ENCODE measurements at places on chromosomes 12 and 14.

DNA sequence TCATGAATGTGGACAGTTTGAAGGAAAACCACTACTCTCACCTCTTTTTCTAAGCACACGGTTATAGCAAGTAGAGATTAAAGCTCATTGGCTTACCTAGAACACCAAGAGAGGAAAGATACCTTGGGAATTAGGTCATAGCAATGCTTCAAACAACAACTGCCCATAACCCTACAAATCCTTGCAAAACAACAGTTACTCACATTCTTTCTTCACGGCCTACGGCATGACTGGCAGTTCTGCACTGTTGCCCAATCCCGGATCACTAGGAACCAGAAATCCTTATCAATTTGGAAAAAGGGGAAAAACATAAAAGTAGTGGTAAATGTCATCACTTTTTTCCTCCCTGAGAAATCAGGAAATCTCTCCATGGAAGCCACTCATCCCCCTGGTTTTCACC is 9.6 kb upstream of the ISM2 start:
- DNase-seq, result no peak

GRCh38 chr12:28440081-28440608 is 249.9 kb downstream of the CCDC91 start:
- no peak for DNase-seq

GRCh38 chr14:27727251-27727770 is 1039.3 kb upstream of the FOXG1 start:
- DNase-seq, result no peak

- DNase-seq, result no peak
These were observed 21.7 kb downstream of the SMCO2 start for GRCh38 chr12:27468241-27468640.

GRCh38 chr14:72611506-72611905 is 282.4 kb downstream of the DPF3 start:
- no peak for DNase-seq

DNA sequence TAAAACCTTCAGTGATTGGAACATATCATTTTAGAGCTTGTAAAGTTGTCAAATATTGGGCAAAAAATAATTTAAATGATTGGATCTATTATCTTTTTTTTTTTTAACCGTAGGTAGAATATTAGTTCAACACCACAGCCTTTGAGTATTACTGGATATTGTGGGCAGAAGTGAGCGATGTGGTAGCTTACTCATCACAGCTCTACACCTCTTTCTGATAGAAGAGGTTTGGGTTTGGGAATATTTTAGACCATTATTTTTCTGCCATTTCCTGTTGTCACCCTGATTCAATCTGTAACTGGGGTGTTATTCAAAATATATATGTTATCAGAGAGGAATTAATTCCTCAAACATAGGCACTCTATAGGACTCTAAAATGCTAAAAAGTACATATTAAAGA is 34.8 kb upstream of the SLC38A2 start:
- no peak for DNase-seq

DNA sequence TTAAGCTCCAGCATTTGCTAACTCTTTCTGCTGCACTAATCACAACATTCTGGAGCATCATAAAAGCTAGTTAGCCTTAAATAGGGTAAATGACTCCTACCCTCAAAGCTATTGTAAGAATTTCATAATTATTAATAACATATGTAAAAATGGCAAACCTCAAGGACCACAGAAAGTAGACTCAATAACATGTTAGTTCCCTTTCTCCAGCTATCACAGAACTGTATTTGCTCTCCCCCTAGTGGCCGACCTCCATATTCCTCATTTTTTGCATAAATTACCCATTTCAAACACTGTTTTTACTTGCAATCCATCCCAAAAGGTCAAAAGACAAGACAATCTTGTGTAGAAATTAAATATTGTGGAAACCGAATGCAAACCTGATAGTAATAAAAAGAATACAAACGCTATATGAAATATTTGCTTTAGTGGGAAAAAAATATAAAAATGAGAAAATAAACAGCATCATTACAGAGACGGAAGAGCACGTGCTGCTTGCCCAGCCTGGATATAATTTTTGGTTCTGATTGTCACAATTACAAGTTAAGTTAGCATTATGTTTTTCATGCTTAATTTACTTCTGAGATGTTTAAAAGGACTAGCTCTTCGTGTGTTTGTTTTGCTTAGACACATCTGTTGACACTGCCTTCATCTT is 97.9 kb downstream of the RERGL start:
- DNase-seq, result no peak

DNA sequence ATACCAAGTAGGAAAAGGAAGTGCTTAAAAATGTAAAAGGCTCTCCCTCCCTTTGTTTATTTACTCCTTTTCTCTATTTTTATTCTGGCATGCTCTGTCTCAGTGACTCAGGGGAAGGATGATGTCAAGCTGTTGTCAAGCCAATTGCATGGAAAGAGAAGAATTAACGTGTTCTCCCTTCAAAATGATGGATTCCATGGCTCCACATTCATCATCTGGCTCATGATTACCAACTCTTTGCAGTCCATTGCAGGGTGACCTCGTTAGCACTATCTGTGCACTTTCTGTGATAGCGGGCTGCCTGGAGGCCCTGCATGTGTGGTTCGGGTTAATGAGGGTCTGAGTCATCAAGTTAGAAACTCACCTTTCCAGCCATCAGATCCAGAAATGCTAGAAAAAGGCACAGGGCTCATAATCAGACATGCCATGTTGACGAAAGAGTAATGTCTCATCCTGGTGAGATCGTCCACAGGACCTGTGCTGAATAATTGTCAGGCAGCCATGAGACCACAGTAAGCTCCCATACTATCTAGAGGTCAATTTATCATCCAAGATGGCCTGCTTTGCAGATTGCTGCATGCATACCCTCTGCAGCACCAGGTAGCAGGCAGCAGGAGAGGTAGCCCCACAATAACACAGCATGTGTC is 79.2 kb upstream of the BTG1 start:
- no peak for DNase-seq

DNA sequence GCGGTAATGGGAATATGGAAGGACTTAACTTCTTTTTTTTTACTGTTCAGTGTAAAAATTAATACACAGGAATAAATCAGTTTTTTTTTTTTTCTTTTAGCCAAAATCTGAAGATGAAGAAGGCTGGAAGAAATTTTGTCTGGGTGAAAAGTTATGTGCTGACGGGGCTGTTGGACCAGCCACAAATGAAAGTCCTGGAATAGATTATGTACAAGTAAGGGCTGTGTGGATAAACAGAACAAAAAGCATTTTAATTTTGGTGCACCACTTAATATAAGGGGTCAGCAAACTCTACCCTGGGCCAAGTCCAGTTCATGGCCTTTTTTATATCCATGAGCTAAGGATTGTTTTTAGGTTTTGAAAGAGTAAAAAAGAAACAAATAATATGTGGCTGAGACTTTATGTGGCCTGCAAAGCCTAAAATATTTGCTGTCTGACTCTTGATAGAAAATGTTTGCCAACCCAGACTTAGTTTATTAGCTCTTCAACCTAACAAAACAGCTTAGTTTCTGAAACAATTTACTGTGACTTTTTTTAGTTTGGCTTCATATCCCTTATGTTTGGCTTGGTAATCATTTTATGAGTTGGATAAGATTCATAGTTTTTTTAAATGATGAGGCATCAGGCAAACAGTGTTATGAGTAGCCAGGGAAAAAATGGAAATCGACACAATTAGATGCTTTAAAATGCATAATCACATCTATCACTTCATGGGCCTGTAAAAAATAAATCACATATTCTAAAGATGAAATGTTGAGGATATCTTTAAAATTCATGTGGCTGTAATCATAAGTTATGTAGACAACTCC is 8.4 kb downstream of the GEMIN2 start:
- DNase-seq, result no peak

DNA sequence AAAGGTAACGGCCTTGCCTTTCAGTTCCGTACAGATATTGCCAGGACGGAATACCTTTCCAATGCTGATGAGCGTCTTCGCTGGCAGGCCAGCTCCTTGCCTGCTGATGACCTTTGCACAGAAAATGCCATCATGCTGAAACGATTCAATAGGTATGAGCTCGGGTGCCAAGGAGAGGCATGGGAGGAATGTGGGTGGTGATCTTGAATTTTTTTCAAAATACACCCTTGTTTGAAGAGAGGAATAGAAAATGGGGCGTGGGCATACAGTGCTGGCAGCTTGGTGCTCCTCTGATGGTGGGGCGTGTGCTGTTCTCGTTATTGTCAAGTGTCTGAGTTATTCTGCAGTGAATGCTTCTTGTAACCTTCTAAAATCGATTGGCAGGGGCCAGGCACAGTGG is 52.5 kb downstream of the HSP90AA1 start:
- DNase-seq, result no peak

DNA sequence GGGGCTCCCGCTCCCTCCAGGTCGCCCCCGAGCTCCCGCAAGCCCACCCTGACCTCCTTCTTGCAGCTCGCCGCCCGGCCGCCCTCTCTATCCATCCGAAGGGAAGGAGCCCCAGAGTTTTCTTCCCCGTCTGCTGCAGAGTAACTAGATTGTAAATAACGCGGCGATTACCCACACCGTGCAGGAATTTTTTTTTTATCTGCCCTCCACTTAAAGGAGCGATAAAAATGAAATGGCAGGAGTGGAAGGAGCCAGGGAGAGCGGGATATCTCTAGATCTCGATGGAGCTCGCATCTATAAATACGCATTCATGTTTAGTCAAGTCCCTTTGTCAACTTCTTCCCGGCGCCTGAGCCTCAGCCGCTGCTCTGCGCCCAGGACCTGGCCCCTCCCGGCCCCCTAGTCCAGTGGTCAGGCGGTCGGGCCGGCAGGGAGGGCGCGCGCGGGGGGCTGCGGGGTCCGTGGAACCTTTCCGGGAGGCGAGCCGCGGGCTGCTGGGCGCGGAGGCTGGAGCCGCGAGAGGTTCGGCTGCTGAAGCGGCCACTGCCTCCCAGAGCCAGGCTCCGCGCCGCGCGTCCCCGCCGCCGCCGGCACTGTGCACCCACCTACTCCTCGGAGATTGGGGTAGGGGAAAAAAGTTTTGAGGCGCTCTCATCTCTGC is 386.0 kb downstream of the BCAT1 start:
- DNase-seq, result peak; percentile 30

DNA sequence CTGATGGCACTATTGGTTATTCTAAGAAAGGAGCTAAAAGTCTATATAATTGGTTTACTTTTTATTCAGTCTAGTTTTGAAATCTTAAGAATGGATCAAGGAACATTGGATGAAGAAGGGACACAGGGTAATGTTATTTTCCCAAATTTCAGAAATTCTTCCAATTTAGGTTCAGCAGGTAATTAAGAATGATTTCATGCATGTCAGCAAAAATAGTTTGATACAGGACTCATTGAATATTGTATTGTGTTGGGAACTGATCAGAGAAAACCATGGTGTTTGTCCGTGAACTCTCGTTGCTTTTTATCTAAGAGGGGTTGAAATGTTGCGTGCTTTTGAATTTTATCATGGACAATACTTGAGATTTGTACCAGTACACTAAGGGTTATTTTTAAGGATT is 58.6 kb downstream of the PDE3A start:
- DNase-seq, result no peak

- no peak for DNase-seq
These were observed 116.4 kb downstream of the DICER1 start for GRCh38 chr14:95040708-95041476.

- DNase-seq, result no peak
These were observed 68.8 kb upstream of the PRIMA1 start for GRCh38 chr14:93857081-93857480.

DNA sequence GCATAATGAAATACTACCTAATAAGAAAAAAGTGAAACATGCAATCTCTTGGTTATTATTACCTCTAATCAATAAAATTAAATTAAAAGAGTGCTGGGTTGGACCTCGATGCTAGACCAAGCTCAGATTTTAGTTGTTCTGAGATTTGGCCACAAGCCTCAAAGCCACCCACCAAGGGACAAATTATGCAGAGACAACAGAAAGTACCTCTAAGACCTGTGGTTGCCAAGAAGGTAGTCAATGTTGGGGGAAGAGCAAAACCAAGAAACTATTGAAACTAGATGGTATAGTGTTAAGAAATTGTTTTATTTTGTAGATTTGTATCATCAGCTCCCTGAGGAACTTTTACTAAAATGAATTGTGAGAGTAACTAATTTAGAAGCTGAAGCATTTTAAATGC is 43.8 kb upstream of the ARID2 start:
- no peak for DNase-seq

GRCh38 chr12:3641428-3642018 is 111.4 kb downstream of the CRACR2A start:
- DNase-seq, result peak; percentile 19

DNA sequence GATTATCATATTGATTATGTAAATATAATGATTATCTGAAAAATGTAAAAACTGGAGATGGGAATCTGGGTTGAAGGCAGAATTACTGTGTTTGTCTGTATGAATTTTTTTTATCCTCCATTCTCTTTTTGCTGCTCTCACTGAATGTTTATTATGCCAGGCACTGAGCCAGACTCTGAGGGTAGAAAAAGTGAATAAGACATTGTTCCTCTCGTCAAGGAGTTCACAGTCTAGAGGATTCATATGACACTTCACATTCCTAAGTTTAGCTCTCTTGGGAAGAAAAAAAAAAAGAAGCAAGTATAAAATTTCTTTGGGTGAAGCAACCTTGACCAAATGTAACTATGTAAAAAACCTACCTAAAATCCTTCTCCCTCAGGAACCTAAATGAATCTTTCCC is 120.9 kb upstream of the LMO3 start:
- DNase-seq, result no peak

GRCh38 chr14:78071016-78071549 is 99.1 kb upstream of the NRXN3 start:
- DNase-seq, result no peak

GRCh38 chr14:38716926-38717325 is 386.1 kb downstream of the SEC23A start:
- DNase-seq, result no peak

DNA sequence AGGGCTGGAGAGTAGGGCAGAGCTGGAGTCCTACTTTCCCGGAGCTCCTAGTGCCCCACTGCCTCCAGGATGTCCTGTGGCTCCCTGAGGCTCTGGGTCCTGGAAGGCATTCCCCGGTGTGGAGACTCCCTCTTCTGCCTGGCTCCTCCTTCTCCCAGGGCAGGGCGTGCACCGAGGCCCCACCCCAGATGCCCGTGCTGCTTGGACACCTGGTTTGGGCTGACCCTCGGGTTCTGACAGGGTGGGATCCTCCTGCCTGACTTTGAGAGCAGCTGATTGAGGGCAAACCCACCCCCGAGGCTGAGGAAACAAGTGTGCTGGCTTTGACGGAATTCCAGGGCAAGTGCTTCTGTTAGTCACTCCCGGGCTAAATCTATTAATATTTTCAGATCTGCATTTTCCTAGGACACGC is 15.4 kb downstream of the TEAD4 start:
- DNase-seq, result peak; percentile 32

- DNase-seq, result no peak
These were observed 120.8 kb upstream of the CCDC196 start for GRCh38 chr14:66365388-66365787.

All from T47D (cell line).